ENCODE measurements at places on chromosomes 2 and 18. TPM values are rescaled to one million over a fixed set of nuclear protein-coding genes. Genes with fewer than 3 reads are reported as not detected.

Gene SERPINB12
- total RNA-seq: not detected

Gene PLB1
- 2.4 TPM for total RNA-seq

Gene WDR33
- 38.9 TPM for total RNA-seq

Gene HADHA
- total RNA-seq: 523 TPM

Measured in left ventricle myocardium inferior (tissue), 1 donor.